ENCODE measurements at places on chromosomes 13 and 19.

- DNase-seq: no peak
Observed at GRCh38 chr13:21043898-21044297, 17.5 kb downstream of the LATS2 start.

DNA sequence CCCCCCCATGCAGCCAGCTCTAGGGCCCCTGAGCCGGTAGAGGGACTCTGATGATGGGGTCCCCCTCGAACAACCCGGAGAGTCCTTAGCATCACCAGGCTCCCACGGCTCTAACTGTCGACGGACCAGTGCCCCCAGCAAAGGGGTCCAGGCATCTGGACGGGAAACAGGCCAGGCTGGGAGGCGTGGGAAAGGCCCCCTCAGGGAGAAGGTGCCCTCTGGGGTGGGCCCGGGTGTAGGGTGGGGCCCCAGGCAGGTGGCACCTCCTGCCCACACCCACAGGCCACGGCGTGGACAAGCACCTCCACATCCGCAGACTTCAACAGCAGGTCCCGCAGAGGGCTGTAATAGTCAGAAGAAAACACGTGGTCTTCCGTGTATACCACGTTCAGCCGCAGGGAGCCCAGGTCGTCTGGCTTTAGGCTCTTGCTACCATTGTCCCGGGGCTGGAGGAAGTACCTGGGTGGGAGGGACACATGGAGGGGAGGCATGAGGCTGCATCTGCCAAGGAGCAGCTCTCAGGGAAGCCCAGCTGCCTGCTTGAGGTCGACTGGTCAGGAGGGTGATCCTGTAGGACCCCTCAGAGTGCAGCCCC, 44.7 kb upstream of the C13orf46 start:
- DNase-seq: no peak

DNA sequence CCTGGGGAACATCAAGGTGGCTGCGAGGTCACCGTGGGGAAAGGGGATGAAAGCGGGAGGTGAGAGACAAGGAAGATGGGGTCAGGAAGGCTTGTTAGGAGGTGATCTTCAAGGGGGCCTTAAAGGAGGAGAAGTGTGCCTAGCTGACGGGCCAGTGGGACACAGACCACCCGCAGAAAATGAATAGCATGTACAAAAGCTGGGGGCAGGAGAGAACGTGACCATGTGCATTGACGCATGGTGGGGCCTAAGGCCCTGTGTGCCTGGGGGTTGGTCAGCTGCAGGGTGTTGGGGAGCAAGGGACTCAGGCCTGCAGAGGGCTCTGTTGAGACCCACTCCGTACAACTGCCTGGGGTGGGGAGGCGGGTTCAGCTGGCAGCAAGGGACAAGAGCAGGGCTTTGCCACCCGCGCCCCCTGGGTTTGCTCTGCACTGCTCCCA, 5.9 kb downstream of the RAB8A start:
- DNase-seq: no peak

GRCh38 chr13:51587372-51587771, 3.1 kb downstream of the WDFY2 start:
- no peak for DNase-seq

GRCh38 chr13:111001636-111002035, 86.8 kb upstream of the ANKRD10 start:
- DNase-seq: no peak

GRCh38 chr13:101614491-101614890, 162.0 kb downstream of the ITGBL1 start:
- DNase-seq: no peak
